ENCODE measurements at places on chromosomes 6 and 20. TPM values are rescaled to one million over a fixed set of nuclear protein-coding genes. Genes with fewer than 3 reads are reported as not detected.
A peak's percentile ranks its signal among the peaks of the same experiment; 100 is the strongest.

The CTCFL gene
- total RNA-seq = not detected

The DEFB132 gene
- total RNA-seq = not detected

- no peak for DNase-seq
- no peak overlapping the region for H3K4me3 ChIP-seq
- no peaks in the 10 kb centered on the region for H3K4me1 ChIP-seq
- H3K36me3 ChIP-seq = no peaks in the 10 kb centered on the region
These were observed 9.6 kb upstream of the DEFB121 start for GRCh38 chr20:31415653-31416052.

GRCh38 chr6:32046450-32047083 is 8.4 kb downstream of the CYP21A2 start:
- no peaks in the 10 kb centered on the region for H3K4me1 ChIP-seq
- no peak overlapping the region for H3K27ac ChIP-seq
- H3K27me3 ChIP-seq = no peaks in the 10 kb centered on the region

DNA sequence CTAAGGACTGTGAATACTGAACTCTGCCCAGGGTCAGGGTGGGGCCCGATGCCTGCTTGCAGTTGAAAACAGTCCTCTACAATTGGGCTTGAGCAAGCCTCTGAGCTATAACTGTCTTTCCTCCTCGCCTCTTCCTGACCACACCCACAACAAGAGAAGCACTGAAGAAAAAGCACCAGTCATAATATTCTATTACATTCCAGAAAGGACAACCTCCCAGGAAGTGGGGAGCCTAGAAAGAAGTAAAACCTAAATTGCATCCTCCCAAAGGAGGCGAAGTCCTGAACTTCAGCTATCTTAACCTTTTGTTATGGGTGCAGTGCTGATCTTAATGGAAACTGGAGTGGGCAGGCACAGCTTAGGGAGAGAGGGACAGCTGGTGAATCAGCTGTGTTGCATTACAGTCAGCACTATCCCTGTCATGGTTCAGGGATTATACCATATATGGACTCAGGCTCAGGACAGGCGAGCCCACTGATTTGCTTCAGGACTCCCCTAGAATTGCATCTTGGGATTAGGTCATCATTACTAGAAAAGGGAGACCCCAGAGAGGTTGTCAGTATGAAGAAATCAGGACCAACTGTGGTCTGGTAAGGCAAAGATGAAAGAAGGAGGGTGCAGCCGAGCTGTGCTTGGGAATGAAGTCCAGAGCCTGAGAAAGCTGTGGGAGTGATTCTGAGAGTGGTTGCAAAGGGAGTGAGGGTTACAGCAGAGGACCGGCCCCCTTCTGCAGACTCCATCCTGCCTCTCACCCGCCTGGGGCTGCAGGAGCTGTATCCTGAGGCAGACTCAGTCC is 18.3 kb upstream of the TRAM2 start:
- no peaks in the 10 kb centered on the region for H3K36me3 ChIP-seq
- H3K27ac ChIP-seq = peak overlapping the region; percentile 30
- peak; percentile 82 for DNase-seq
- peak overlapping the region; percentile 35 for H3K4me3 ChIP-seq
- no peaks in the 10 kb centered on the region for H3K27me3 ChIP-seq

- no peak overlapping the region for H3K4me3 ChIP-seq
- no peak for DNase-seq
- no peaks in the 10 kb centered on the region for H3K27me3 ChIP-seq
- H3K36me3 ChIP-seq = no peaks in the 10 kb centered on the region
- no peak overlapping the region for H3K27ac ChIP-seq
These were observed 441.4 kb downstream of the COL12A1 start for GRCh38 chr6:74764486-74764885.

Measured in kidney (tissue), 22 donors.